T-helper 2 cell treated with Interferon-gamma antibody and Interleukin-4, amounts not matched to agents 5 μg/mL and 100 μg/mL, for 36 hours (primary cell): ENCODE measurements at places on chromosomes 4 and X.

- DNase-seq, result no peak
These were observed 201.6 kb upstream of the NR3C2 start for GRCh38 chr4:148643851-148644250.

DNA sequence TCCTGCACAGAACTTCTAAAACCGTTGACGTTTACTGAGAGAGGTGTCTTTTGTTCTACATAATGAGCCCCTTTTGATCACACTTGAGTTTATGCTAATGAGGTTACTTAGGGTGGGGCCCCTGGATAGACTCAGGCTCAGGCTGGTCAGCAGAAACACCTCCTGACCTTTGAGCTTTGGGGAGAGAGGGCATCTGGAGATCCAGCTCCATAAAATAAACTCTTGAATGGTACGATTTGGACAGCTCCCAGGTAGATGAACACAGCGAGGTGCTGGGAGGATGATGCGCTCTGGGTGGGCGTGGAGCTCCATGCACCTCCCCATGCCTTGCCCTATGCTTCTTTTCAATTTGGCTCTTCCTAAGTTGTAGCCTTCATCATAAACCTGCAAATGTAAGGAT, 52.0 kb downstream of the ENOPH1 start:
- no peak for DNase-seq

DNA sequence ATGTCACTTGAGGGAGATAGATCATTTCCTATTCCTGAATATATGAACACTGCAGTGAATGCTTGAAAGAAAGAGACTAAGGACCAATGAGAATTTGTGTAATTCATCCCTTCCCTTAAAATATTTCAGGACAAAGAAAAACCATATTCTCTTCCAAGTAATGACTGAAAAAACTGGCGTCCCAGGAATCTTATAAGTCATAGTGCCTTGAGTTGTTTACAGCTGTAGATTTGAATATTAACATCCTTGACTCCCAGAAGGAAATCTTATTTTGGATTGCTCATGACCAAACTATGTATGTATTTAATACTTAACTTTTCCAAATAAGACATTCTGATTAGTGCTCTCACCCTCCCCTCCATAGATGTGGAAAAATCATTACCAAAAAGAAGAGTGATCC, 55.5 kb downstream of the CLDN22 start:
- DNase-seq, result no peak

- DNase-seq, result no peak
These were observed 53.2 kb downstream of the SPRY1 start for GRCh38 chr4:123449780-123450179.

GRCh38 chr4:24601121-24601520, 16.8 kb upstream of the DHX15 start:
- no peak for DNase-seq
